Right lobe of liver (tissue), 6 donors: ENCODE measurements at places on chromosomes 12 and 14.

- H3K27me3 ChIP-seq = no peaks in the 10 kb centered on the region
- peak overlapping the region; percentile 65 for H3K4me3 ChIP-seq
- no peaks in the 10 kb centered on the region for H3K36me3 ChIP-seq
- peak overlapping the region; percentile 79 for H3K27ac ChIP-seq
- no peaks in the 10 kb centered on the region for H3K4me1 ChIP-seq
These were observed 1.1 kb downstream of the MLXIP start for GRCh38 chr12:122079532-122080081.

DNA sequence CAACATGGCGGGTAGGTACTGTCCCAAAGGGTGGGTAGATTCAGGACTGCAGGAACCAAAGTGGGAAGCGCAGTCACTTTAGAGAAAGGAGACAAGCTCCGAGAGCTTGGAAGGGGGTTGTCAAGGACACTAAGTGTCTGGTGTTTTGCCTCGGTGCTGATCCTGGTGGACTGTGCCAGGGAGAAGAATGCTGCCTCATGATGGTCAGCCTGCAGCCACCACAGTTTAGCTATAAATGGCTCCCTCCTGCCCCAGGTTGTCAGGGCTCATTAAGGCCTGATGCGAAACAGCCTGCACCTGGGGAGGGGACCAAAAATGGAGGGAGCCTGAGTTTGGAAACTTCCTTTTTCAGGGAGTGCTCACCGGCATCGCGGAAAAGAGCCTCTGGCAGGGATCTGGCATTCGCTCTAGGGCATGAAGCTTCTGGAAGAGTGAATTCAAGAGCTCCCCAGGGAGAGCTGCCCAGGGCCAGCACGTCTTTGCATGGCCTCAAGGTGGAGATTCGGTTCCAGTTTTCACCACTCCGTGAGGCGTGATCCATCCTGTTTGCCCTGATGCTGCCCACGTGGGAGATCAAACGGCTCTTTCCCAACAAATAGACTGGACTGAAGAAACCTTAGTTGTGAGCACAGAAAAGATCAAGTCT is 164.0 kb downstream of the FOXN3 start:
- no peaks in the 10 kb centered on the region for H3K36me3 ChIP-seq
- no peaks in the 10 kb centered on the region for H3K27me3 ChIP-seq
- DNase-seq = no peak
- H3K4me3 ChIP-seq = no peak overlapping the region

GRCh38 chr14:104237651-104238423 is 99.5 kb downstream of the KIF26A start:
- DNase-seq = peak; percentile 37
- H3K4me1 ChIP-seq = no peaks in the 10 kb centered on the region
- no peaks in the 10 kb centered on the region for H3K27me3 ChIP-seq
- H3K36me3 ChIP-seq = no peaks in the 10 kb centered on the region
- H3K4me3 ChIP-seq = no peak overlapping the region

DNA sequence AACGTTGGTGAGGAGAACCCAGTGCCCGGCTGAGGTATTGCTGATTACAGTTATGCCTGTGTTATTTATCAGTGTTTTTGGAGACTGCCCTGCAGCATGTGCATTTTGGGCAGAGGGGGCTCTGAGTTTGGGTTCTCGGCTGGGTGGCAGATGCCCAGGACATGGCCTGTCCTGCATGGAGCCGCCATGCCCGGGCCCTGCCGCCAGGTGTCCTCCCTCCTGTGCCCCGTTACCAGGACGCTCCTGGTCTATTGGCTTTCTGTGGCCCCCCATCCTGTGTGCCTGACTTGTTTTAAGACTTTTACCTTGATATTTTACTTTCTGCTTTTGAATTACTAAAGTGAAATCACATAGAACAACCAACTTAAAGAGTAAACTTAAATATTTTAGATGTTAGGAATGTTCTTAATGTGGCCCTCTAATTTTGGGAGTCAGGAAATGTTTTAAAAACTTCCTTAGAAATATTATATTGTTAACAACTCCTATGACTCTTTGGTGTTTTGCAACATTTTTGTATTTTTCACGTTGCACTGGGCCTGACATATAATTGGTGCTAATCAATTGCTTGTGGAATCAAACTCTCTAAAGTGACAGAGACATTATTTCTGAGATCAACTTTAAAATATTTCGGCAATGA is 51.8 kb downstream of the PRIMA1 start:
- no peaks in the 10 kb centered on the region for H3K36me3 ChIP-seq
- H3K4me3 ChIP-seq = no peak overlapping the region
- no peaks in the 10 kb centered on the region for H3K27me3 ChIP-seq
- H3K27ac ChIP-seq = no peak overlapping the region

DNA sequence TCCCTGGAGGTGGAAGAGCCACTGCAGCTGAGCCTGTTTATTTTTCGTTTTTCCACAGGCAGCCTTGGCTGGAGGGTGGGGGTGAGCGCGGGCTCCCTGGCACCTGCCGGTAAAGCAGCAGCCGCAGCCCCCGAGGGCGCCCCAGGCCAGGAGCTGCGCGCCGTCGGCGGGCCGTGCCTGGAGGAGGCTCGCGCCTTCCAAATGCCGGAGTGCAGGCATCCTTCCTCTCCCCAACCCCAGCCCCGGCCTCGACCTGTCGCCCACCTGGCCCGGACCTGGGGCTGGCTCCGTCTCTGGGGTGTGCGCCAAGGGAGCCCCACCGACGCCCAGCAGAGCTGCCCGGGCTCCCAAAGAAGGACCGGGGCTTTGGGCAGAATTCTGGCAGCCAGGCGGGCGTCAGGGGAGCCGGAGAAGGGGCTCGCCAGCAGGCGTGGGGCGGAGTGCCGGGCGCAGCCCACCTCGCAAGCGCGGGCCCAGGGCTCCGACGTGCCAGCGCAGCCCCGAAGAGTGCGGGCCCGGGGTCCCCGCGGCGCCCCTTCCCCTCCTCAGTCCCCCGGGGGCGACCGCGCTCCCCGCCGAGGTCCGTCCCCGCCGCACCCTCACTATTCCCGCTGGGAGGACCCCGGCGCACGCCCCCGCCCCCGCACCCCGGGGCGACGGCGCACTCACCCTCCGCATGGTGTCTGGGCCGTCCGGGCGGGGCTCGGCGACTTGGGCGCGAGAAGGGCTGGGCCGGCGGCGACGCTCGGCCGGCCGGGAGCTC is 130.3 kb downstream of the NDUFA12 start:
- no peak overlapping the region for H3K27ac ChIP-seq
- H3K4me1 ChIP-seq = no peaks in the 10 kb centered on the region
- no peaks in the 10 kb centered on the region for H3K36me3 ChIP-seq
- H3K4me3 ChIP-seq = no peak overlapping the region

- H3K27me3 ChIP-seq = no peaks in the 10 kb centered on the region
- no peak overlapping the region for H3K27ac ChIP-seq
- H3K36me3 ChIP-seq = no peaks in the 10 kb centered on the region
These were observed 366.7 kb downstream of the DUSP6 start for GRCh38 chr12:88985631-88986030.

GRCh38 chr12:42585841-42586216 is 3.7 kb downstream of the PRICKLE1 start:
- peaks cover 9% of the 10 kb centered on the region for H3K27me3 ChIP-seq
- no peak overlapping the region for H3K4me3 ChIP-seq
- no peak overlapping the region for H3K27ac ChIP-seq
- no peaks in the 10 kb centered on the region for H3K4me1 ChIP-seq
- H3K36me3 ChIP-seq = no peaks in the 10 kb centered on the region

DNA sequence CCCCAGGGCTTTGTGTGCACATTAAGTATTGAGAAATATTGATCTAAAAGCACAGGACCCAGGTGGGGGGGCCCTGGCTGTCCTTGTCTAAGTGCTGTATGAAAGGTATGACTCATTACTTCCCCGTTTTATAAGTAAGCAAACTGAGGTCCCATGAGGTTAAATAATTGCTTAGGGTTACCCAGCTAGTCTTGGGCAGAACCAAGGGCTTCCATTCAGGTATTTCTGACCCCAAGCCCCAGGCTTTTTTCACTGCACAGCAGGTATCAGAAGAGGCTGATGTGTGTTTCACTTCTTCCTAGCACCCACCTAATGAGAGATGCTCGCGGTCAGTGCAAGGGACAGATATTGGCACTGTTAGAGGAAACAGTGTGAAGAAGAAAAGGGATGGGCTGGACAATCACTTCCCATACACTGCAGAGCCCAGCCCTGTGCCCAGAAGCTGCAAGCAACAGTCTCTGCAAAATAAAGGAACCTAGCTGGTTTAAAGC is 4.7 kb upstream of the TC2N start:
- no peaks in the 10 kb centered on the region for H3K36me3 ChIP-seq
- peaks cover 52% of the 10 kb centered on the region for H3K4me1 ChIP-seq
- no peak for DNase-seq
- H3K27me3 ChIP-seq = no peaks in the 10 kb centered on the region
- H3K4me3 ChIP-seq = no peak overlapping the region
- H3K27ac ChIP-seq = peak overlapping the region; percentile 43

GRCh38 chr14:35240231-35240630 is 52.0 kb upstream of the PSMA6 start:
- no peaks in the 10 kb centered on the region for H3K36me3 ChIP-seq
- H3K27ac ChIP-seq = no peak overlapping the region
- no peaks in the 10 kb centered on the region for H3K4me1 ChIP-seq
- H3K4me3 ChIP-seq = no peak overlapping the region
- no peaks in the 10 kb centered on the region for H3K27me3 ChIP-seq

DNA sequence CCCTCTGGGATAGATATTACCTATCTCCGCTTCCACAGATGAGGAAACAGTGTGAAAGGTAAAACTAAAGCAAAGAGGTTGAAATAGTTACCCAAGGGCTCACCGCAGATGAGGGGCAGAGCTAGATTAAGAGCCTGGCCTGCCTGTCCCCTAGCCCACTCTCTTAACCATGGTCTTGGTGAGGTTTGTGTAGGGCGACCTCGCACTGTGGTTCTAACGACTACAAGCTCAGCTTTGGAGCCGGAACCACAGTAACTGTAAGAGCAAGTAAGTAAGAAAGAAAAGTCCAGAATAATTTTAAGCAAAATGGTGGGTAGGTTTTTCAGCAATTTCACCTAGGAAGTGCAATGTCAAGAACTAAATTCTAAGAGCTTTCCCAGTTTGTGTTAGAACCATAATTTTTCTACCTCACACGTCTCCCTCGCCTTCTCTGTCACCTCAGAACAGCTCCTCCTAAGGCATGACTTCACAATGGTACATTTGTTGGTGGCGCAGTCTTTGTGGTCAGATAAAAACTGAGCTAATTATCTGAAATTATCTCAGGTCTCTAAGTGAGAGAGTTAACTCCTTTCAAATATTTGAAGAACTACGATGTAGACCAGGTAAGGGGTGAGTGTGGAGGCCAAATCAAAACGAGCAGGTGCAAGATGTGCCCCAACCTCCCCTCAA is 64.8 kb downstream of the DAD1 start:
- no peak for DNase-seq
- no peaks in the 10 kb centered on the region for H3K36me3 ChIP-seq
- H3K27ac ChIP-seq = no peak overlapping the region
- H3K27me3 ChIP-seq = no peaks in the 10 kb centered on the region
- peaks cover 10% of the 10 kb centered on the region for H3K4me1 ChIP-seq

- no peak overlapping the region for H3K27ac ChIP-seq
- H3K4me3 ChIP-seq = no peak overlapping the region
- no peaks in the 10 kb centered on the region for H3K27me3 ChIP-seq
- H3K36me3 ChIP-seq = no peaks in the 10 kb centered on the region
- peaks cover 6% of the 10 kb centered on the region for H3K4me1 ChIP-seq
These were observed 11.8 kb downstream of the MTERF2 start for GRCh38 chr12:106975098-106975497.

- no peak overlapping the region for H3K27ac ChIP-seq
- H3K4me3 ChIP-seq = no peak overlapping the region
- no peak for DNase-seq
- H3K36me3 ChIP-seq = no peaks in the 10 kb centered on the region
- no peaks in the 10 kb centered on the region for H3K27me3 ChIP-seq
These were observed 215.1 kb downstream of the CACNA1C start for GRCh38 chr12:2267703-2268470.

DNA sequence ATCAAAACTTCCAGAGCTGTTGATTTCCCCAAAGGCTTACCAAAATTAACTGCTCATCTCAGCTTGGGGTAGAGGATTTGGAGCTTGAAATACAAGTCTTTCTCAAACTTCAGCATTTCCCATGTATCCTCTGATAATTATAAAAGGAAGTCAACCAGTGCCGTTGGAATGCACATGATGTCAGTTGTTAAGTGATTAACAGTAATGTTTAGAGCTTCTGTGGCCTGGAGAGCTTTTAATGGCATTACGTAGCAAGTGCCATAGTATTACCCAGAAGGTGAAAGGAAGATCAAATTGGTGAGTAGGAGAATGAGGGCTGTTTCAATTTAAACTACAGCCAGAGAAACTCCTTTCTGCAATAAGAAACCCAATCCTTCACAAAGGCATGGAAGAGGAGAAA is 62.5 kb upstream of the PTPRR start:
- no peak for DNase-seq
- no peaks in the 10 kb centered on the region for H3K27me3 ChIP-seq
- no peaks in the 10 kb centered on the region for H3K4me1 ChIP-seq
- no peak overlapping the region for H3K4me3 ChIP-seq
- no peaks in the 10 kb centered on the region for H3K36me3 ChIP-seq

GRCh38 chr12:47868552-47869031 is 36.2 kb downstream of the VDR start:
- peaks cover 13% of the 10 kb centered on the region for H3K4me1 ChIP-seq
- H3K36me3 ChIP-seq = no peaks in the 10 kb centered on the region
- no peak for DNase-seq
- H3K27me3 ChIP-seq = no peaks in the 10 kb centered on the region
- H3K4me3 ChIP-seq = no peak overlapping the region
- no peak overlapping the region for H3K27ac ChIP-seq

DNA sequence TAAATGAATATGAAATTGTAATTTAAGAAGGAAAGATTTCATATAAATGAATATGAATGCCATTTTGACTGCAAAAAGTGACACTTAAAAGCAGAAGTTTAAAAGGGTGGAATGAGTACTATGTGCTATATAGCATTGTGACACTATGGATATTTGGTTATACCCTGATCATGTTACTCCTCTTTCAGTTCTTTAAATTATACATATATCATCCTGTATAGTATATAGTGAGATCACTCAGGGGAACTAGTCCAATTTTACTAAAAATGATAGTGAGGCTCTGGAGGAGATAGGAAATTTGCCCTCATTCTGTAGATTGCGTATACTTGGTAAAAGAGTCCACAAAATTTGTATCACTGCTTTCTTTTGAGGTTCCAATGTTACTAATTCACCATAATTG is 155.7 kb upstream of the BTG1 start:
- H3K4me3 ChIP-seq = no peak overlapping the region
- H3K36me3 ChIP-seq = no peaks in the 10 kb centered on the region
- no peak for DNase-seq
- H3K27ac ChIP-seq = no peak overlapping the region
- H3K27me3 ChIP-seq = no peaks in the 10 kb centered on the region

GRCh38 chr12:115964626-115965025 is 312.9 kb downstream of the MED13L start:
- no peaks in the 10 kb centered on the region for H3K27me3 ChIP-seq
- peaks cover 83% of the 10 kb centered on the region for H3K36me3 ChIP-seq
- no peak overlapping the region for H3K4me3 ChIP-seq
- DNase-seq = no peak

GRCh38 chr12:57897286-57897974 is 43.9 kb upstream of the ATP23 start:
- H3K27ac ChIP-seq = peak overlapping the region; percentile 83
- H3K4me1 ChIP-seq = no peaks in the 10 kb centered on the region
- peak overlapping the region; percentile 75 for H3K4me3 ChIP-seq
- H3K36me3 ChIP-seq = no peaks in the 10 kb centered on the region
- no peaks in the 10 kb centered on the region for H3K27me3 ChIP-seq
- DNase-seq = no peak
